CD4-positive, alpha-beta T cell treated with Interleukin-15 for 4 hours (primary cell): ENCODE measurements at places on chromosomes 12 and 14.

GRCh38 chr14:50772412-50772811, 58.5 kb downstream of the NIN start:
- no peak for DNase-seq

DNA sequence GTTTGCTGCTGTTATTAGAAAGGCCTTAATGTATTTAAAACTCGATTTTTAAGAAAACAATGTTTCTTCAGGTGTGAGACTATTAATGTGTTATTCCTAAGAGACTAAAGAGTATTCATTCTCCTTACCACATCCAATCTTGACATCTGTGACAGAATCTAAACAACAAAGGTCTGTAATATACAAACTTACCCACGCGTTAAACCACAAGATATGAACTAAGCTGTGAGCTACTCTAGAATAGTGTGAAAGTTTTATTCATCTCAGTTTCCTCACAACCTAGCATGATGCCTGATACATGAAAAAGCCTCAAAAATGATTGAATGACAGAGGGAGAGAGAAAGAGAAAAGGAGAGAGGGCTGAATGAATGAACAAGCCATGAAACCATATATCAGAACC, 117.3 kb upstream of the COCH start:
- DNase-seq: no peak

GRCh38 chr12:100801320-100801719, 6.7 kb downstream of the ANO4 start:
- DNase-seq: no peak

DNA sequence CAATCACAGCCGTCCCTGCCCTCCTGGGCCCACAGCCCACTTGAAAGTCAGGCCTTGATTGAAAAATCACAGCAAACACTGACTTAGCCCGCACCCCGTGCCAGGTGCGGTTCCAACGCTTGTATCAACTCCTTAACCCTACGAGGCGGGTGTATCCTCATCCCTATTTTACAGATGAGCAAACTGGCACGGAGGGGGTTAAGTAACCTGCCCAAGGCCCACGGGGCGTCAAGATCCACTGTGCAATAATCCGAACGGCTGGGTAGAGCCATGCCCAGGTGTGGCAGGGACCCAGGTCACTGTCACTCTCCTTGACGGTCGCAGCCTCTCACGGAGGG, 583 bp downstream of the DNAH10 start:
- DNase-seq: no peak

GRCh38 chr12:42144158-42144407, 591 bp downstream of the GXYLT1 start:
- DNase-seq: no peak

DNA sequence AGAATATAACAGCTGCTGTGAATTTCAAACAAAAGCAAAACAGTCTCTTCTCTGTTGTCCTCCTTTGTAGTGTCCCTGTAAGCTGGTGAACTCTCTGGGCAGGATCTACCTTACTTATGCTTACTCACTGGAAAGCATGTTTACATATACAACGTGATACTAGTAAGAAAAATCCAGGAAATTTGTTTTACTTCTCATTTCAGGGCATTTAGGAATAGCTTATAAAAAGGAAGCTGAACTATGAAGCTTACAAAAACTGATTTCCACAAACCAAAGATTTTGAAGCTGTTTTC, 311.0 kb downstream of the NOVA1 start:
- no peak for DNase-seq

- DNase-seq: no peak
These were observed 42.0 kb downstream of the AREL1 start for GRCh38 chr14:74670726-74671411.

- no peak for DNase-seq
These were observed 11.8 kb downstream of the MYH7 start for GRCh38 chr14:23423657-23424056.

DNA sequence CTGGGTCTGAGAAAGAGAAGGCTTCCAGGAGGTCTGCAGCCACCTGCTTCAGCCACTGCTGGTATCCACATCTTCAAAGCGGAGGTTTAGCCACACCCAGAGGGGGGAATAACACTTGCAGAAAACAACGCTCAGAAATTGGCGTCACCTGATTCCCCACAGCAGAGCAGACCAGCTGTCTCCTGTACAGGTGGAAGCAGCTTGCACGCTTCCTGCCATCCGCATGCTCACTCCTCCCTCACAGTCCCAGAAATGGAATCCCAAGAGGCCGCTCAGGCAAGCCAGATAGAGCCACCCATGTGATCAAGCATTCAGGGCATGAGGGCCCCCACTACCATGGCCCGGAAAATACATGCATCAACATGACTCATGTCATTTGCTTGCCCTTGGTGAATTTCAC, 112.2 kb upstream of the DIO3 start:
- DNase-seq: no peak

DNA sequence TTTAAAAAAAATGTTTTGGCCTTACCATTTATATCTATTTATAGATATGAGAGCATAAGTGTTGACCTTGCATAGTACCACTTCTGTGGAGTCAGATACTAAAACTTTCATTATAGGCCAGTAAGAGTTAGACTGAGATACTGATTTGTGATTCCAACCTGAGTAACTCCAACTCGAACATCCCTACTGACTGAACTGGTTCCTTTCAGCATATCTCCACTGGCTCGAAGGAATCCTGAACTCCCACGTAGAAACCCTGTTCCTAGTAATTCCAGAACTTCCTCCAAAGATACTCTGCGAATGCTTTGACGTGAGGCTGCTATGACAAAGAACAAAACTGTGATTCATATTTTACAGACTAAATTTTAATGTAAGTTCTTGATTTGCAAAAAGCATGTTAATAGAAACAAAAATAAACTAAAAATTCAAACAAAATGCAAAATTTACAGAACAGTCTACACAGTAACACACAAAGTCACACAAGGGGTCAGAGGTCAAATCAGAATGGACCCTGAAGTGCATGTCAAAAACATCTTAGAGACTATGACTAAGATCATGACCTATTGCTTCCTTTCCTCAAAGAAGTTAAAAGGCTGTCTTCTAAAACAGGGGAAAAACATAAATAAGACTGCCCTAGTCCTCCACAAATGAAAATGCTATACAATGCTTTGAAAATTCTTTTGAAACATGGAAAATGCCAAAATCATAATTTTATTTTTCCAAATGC, 31.5 kb downstream of the HEATR5A start:
- DNase-seq: no peak

- no peak for DNase-seq
These were observed 391.0 kb downstream of the ZFP36L1 start for GRCh38 chr14:68401855-68402254.

DNA sequence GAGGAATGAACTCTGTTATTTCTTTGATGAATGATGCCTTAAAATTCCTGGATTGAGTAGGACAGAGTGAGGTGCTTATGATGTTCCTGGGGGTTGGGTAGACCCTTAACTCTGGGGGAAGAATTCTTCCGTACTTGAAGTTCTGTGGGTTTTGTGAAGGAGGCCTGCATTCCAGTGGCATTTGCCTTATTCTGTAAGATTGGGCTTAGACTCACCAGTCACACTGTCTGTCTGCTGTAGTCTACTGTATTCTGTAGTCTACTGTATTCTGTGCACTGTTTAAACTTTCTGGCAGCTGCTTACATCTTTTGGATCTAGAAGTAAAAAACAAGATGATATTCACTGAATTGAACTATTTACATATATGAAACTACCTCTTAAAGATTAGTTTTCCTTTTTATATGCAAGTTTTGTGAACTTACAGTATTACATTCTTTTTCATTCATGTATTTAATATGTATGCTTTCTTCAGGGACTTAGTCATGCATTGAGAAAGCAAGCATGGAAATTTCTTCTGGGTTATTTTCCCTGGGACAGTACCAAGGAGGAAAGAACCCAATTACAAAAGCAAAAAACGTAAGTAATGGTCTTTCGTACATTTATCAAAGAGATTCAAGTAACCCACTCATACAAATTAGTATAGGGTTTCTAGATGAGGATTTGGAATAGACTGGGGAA, 42.3 kb upstream of the TPH2 start:
- DNase-seq: no peak

GRCh38 chr12:81819991-81820633, 61.0 kb upstream of the PPFIA2 start:
- no peak for DNase-seq

- no peak for DNase-seq
These were observed 44.5 kb downstream of the CHGA start for GRCh38 chr14:92967346-92967926.

DNA sequence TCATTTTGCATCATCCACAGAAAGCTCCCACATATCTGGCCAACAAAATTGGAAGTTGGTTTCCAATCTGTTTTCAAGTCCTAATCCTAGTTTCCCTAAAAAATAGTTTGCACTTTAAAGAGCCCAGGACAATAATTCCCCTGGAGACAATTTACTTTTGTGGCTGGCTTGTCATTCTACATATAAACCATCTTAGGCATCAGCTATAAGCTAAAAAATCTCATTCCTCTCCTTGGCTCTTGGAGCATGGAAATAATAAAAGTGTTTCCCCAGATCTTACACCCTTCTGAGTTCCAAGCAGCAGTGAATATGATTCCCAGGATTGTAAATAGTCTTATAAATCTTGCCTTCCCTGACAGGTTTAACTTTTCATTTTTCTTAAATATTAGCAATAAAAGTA, 89.1 kb upstream of the NUDT4 start:
- no peak for DNase-seq

GRCh38 chr12:90303771-90304170, 595.1 kb upstream of the ATP2B1 start:
- no peak for DNase-seq

DNA sequence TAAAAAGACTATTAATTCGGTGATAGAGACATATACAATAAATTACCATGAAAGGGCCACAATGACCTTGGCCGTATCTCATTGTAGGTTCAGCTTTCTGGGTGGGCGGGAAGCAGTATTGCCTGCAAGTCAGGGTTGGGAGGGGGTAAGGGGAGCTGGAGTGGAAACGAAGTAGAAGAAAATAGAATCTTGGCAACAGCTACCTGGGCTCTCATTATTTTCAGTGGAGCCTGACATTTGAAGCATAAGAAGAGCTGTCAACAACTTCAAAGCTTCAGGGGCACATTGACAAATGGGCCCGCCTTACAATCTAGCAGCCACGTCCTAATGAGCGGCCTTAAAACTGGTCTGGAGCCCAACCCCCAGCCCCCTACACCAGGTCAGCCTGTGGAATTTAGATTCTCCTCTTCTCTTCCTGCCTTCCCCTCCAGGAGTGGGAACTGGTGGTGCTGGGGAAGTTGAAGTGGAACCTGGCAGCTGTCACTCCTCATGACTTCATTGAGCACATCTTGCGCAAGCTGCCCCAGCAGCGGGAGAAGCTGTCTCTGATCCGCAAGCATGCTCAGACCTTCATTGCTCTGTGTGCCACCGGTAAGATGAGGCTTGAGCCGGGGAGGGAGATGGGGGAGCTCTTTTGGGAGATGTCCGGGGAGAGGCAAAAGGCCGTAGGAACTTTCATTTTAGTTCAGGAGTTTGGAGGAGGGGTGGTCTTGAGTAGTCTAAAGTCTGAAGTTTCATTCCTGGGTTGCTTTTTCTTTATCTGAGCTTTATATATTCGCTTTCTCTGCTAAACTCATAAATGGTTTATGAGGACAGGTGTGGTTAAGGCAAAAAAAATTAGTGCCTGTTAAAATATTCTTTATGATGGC, 5.0 kb downstream of the CCND2 start:
- no peak for DNase-seq

DNA sequence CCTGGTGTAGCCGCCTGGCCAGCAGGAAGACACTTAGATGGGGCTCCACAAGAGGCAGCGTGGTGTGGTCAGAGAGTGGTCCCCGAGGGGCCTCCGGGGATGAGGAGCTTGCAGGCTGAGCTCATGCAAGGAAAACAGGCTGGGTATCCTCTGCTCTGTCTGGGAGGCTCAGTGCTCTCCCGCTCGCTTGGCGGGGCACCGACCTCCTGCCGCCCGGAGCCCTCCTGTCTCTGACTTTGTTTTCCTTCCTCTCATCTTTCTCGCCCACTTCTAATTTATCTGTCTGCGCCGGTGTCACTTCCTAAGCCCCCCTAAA, 31.3 kb upstream of the DLK1 start:
- no peak for DNase-seq

GRCh38 chr12:94962670-94963069, 40.8 kb downstream of the NDUFA12 start:
- DNase-seq: no peak

DNA sequence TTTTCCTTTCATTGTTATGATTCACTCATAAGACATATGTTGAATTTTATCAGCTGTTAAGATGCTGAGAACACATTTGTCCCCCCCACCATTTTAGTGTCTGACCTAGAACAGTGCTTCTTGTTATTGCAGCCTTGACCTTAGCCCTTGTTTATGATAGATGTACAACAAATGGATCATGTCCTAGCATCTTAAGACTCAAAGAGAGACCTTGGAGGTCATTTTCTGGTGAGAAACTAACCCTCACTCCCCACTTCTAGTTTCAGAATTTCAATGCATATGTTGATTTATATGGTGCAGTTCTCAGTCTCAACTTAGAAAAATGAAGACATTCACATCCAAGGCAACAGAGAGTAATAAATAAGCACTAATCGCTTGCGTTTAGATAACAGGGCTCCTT, 391.2 kb downstream of the AEBP2 start:
- no peak for DNase-seq

- no peak for DNase-seq
These were observed 848.0 kb upstream of the USP15 start for GRCh38 chr12:61412201-61412600.

GRCh38 chr14:61376314-61376713, 54.9 kb downstream of the PRKCH start:
- no peak for DNase-seq

GRCh38 chr12:1948883-1949282, 30.4 kb upstream of the CACNA2D4 start:
- DNase-seq: no peak

- no peak for DNase-seq
These were observed 82.9 kb downstream of the FGD4 start for GRCh38 chr12:32482226-32482625.

GRCh38 chr12:113688313-113688712, 216.6 kb upstream of the LHX5 start:
- no peak for DNase-seq

- peak; percentile 3 for DNase-seq
These were observed at the start of gene ESR2 for GRCh38 chr14:64293976-64294671. Gene ESR2 (minus strand): TSS chr14:64294371. CDS start chr14:64282985, 11,386 bp downstream.

GRCh38 chr12:87020071-87020470, 763.9 kb upstream of the MGAT4C start:
- DNase-seq: no peak

DNA sequence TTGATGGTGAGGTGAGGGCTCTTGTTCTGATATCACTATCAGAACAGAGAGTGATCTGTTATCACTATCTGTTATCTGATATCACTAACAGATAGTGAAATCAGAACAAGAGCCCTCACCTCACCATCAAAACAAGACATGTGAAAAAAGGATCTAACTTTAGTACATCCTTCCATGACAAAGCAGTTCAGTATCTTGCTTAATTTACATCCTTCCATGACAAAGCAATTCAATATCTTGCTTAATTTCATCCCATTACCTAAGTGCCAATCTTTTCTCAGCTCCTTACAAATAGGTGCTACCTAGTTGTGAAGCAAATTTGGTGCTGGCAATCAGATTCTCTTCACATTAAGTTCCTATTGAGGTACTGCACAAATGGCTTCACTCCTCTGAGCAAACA, 1865.6 kb upstream of the FLRT2 start:
- no peak for DNase-seq

GRCh38 chr12:93006471-93007208, 77.5 kb upstream of the EEA1 start:
- no peak for DNase-seq

GRCh38 chr14:90661866-90662265, 154.4 kb downstream of the TTC7B start:
- DNase-seq: no peak
